IMR-90 (cell line): ENCODE measurements at places on chromosomes 5 and 9. TPM values are rescaled to one million over a fixed set of nuclear protein-coding genes. Genes with fewer than 3 reads are reported as not detected.

Gene SLC34A1
- total RNA-seq: not detected in 2 replicates

Gene FOXD4L4
- under 0.01 TPM in 1 of 2 replicates, not detected in the other for total RNA-seq

Gene C9orf50
- total RNA-seq: not detected in 2 replicates

Gene F2RL1
- 9.4 and 12.4 TPM in 2 replicates for total RNA-seq

Gene PFN3
- total RNA-seq: not detected in 2 replicates

Gene SETX
- 55.0 and 67.8 TPM in 2 replicates for total RNA-seq

Gene TSLP
- 0.28 and 0.54 TPM in 2 replicates for total RNA-seq

Gene FOXD4L3
- under 0.01 TPM in 1 of 2 replicates, not detected in the other for total RNA-seq

Gene C5orf47
- not detected in 2 replicates for total RNA-seq

Gene TSSK1B
- total RNA-seq: under 0.01 and 0.18 TPM in 2 replicates

Gene PCDHA2
- not detected in 2 replicates for total RNA-seq

Gene C9orf153
- total RNA-seq: not detected in 2 replicates

Gene UGT3A1
- not detected in 2 replicates for total RNA-seq

Gene BRINP1
- total RNA-seq: under 0.01 TPM in 1 of 2 replicates, not detected in the other

Gene CARD6
- 4.2 and 4.3 TPM in 2 replicates for total RNA-seq
